Left renal cortex interstitium (tissue), 4 donors: ENCODE measurements at places on chromosomes 3 and 15.

DNA sequence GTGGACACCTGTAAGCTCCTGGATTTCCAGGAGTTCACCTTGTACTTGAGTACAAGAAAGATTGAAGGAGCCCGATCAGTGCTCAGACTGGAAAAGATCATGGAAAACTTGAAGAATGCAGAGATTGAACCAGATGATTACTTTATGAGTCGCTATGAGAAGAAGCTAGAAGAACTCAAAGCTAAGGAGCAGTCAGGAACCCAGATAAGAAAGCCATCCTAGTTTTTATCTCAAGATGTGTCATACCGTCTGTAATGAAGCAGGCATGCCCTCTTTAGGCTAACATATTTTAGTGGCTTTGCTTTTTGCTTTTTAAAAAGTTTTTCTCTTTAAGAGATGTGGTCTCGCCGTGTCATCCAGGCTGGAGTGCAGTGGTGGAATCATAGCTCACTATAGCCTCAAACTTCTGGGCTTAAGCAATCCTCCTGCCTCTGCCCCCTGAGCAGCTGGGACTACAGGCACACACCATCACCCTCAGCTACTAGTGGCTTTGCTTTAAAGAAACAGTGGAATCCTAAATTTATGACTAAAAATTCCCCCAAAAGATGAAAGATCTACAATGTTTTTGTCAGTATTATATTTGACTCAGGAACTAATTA, 28.1 kb downstream of the EXOG start:
- no peak for DNase-seq

DNA sequence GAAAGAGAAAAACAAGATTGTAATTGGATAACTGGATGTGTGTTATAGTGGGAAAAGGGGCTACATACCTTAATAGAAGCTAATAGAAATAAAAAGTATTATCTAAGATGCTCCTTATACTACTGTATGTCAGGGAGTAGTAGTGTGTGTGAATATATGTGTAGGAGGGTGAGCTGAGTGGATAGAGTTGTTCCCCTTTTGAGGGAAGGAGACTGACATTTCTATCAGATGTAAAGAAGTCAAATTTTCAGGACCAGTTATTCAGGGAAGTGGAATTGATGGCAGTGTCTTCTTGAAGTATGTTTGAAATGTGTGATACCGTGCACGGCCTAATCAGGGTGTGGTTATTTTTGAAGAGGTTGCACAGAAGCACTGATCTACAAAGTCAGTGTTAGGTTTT, 49.1 kb downstream of the PCOLCE2 start:
- DNase-seq = no peak

GRCh38 chr3:117404730-117405129, 695.2 kb downstream of the TUSC7 start:
- DNase-seq = no peak

GRCh38 chr3:13524979-13525669, 23.8 kb upstream of the FBLN2 start:
- DNase-seq = no peak

DNA sequence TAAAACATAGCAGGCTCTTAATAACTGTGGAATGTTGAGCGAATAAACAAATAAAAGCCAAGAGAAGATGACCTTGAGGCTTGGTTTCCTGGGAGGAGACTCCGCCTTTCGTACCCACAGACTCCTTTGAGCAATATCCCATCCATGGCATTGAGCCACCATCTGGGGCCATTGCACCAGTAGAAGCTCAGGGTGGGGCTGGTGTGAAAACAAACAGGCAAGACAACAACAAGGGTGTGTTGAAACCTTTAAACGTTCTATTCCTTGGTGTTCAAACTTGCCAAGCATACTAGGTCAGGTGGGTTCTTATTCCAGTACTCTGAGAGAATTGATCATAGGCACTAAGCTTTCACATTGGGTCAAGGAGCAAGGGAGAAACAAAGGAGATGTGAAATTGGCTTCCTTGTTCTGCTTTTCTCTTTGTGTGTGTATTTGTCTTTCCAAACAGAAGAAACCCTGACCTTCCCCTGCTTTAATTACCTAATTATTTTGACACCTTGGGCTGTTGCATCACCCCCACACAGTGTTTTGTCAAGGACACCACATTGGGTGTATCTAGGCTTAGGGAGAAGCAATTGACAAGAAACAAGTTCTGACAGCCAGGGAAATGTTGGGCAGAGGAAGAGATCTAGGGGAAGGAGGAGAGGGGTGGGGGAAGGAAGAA, 105.1 kb upstream of the BCL6 start:
- DNase-seq = no peak

DNA sequence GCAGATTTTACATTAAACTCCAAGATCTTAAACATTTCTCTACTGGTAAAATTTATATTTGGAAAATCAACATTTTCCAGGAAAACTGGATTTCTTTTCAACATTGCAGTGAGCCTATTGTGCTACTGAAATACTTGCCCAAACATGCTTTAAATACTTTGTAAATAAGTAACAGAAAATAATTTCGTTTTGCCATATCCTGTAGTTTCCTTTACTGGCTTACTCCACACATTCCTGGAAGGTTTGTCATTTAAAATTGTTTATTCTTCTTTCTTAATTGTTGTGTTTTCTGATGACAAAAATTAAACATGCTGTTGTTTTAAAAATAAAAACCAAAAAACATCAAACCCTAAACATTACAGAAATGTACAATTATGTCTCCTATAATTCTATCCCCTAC, 22.0 kb downstream of the ACAD11 start:
- DNase-seq = no peak

GRCh38 chr3:13712682-13713180, 163.8 kb downstream of the FBLN2 start:
- DNase-seq = no peak

DNA sequence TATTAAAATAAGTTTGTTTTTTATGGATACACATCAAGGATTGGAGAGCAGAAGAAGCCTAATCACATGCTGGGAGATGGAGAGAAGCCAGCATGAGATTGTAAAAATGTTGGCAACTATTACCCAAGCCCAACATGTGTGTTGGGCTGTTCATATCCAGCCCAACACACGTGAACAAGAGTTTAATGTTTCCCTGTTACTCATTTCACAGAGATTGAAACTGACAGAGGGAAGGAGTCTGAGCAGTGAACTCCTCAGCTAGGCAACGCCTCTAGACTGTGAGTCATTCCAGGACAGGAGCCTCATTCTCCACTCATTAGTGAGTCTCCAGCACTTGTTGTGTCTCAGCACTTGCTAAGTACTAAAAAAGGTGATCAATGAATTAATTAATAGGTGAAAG, 43.2 kb upstream of the CMSS1 start:
- DNase-seq = no peak

DNA sequence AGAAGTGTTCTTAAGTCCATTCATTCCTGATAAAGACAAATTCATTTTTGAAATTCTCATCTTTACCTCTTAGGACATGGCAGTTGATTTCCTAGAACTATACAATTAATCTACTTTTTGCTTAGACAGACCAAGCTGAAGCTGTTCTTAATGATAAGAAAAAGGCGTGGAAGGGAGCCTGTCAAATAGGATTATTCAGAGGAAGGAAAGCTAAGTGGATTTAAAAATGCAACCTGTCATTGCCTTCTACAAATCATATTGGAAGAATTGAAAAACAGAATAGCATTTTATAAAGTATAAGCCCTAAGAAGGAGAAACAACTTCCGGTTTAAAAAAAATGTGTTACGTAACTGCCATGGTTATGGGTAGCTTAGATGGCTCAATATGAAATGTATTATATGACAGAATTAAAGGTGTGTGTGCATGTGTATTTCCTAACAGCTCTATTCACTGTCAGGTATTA, 81.2 kb upstream of the RAP2B start:
- no peak for DNase-seq

DNA sequence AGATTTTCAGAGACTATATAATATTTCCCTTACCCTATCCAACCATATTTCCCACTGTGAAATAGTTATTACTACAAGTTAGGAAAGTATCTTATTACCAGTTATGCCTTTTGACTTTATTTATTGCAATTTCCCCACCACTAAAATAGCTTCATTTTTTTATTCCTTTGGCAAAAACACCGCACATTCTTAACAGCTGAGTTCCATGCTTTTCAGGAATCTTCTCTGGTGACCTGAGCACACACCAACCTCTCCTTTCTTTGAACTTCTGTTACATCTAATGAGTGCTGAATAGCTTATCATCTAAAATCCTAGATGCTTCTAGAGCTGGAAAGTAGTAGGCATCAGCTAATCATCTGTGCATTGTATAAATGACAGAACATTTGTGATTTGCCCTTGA, 99.1 kb downstream of the UBE2E2 start:
- DNase-seq = no peak

DNA sequence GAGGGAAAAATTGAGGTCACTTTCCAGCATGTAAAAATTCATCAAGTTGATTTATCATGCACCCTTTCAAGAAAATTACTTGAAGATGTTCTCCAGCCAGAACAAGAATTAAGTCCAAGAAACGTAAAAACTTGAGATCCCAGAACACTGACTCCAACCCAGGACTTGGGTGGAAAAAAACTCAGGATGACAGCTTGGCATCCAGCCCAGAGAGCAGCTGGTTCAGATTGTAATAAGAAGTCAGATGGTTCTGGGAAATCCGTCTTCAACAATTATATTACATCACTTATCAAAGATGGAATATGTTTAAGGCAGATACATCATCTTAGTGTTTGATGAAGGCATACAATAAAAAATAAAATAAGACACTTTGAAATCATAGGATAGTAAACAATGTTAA, 23.0 kb upstream of the DNAJC13 start:
- DNase-seq = no peak

- DNase-seq = no peak
Observed at GRCh38 chr15:58616171-58616570, 133.3 kb downstream of the ADAM10 start.

- DNase-seq = no peak
Observed at GRCh38 chr15:40002295-40002694, 36.7 kb downstream of the SRP14 start.

GRCh38 chr15:72222393-72222792, 8.6 kb downstream of the PKM start:
- DNase-seq = no peak

DNA sequence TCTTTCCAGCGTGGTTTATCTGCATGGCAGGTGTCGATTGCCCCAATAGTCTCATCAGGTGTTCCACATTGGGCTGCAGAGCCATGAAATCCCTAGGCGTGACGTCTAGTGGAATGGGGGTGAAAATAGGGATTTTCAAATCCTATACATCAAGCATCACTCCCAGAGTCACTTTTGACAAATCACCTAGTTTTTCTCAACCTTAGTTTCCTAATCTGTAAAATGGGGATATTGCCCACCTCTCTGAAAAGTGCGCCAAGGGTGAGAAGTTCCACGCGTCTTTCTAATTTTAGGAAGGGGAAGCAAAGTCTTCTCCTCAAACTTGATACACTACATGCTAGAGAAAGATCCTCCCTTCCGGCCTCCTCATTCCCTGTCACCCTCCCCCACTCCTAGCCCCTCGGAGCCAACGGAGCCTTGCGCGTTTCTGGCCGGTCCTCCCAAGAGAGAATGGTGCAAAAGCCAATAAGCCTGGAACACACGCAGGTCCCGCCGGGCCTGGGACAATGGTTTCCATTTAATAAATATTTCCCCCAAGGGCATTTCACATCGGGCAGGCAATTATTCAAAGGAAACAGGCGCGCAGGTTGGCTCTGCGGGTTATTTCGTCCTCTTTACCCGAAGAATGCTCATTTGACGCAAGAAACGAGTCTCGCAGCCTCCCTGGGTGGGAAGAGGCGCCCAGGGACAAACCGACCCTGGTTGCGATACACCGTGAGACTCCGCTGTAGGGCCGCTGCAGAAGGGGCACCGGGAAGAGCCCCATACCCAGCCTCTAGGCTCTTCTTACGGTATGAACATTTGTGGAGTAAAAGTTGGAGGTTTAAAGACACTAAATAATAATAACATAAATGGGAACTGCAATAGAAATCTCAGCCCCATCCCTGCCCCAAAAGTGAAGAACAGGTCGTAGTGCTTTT, 1.2 kb upstream of the SOX14 start:
- no peak for DNase-seq
